ENCODE measurements at places on chromosomes 2 and 18.
A peak's percentile ranks its signal among the peaks of the same experiment; 100 is the strongest.

- DNase-seq: no peak
These were observed 111.7 kb downstream of the PIEZO2 start for GRCh38 chr18:11037533-11038240.

GRCh38 chr2:169670215-169670651, 24.0 kb downstream of the CFAP210 start:
- no peak for DNase-seq

GRCh38 chr18:32301976-32302743, 112.3 kb downstream of the MEP1B start:
- DNase-seq: no peak

DNA sequence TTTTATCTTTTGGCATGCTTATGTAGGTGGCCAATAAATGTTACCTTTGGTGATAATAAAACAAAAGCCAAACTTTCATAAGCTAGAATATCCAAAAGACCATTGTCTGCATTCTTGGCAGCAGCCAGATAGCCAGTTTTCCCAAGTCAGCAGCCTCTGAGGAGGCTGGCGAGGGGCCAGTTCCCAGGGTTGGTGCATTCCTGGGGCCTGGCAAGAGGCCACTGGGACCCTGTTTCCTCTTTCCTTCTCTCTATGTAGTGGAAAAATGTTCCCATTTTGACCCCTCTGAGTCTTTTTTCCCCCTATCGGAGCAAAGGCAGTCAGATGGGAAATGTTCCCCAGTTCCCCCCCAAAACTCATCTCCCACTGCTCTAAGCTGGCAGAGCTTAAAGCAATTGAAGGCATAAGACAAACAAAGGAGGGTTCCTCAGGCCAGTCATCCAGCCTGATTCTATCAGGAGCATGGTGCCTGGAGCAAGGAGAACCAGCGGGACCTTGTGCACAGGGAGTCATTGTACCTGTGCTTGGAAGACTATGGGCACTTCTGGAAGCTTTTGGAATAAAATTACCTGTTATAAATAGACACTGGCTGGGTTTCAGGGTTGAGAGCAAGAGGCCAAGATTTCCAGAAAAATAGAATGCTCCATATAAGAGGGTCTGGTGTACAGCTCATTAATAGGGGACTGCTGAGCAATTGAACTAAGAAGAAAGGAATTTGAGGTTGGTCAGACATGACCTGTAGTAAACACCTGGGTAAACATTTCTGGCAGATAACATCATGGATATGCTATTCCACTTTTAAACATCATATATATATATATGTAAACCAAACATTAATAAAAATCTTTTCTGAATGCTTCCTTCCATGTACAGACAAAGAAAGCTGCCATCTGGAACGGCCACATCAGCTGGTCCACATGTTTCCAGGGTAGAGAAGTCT, 63.4 kb downstream of the NCKAP5 start:
- no peak for DNase-seq

- DNase-seq: no peak
These were observed 9.9 kb upstream of the KLF11 start for GRCh38 chr2:10033251-10034006.

- peak; percentile 19 for DNase-seq
These were observed 69.5 kb upstream of the PSMD14 start for GRCh38 chr2:161238560-161239325.

DNA sequence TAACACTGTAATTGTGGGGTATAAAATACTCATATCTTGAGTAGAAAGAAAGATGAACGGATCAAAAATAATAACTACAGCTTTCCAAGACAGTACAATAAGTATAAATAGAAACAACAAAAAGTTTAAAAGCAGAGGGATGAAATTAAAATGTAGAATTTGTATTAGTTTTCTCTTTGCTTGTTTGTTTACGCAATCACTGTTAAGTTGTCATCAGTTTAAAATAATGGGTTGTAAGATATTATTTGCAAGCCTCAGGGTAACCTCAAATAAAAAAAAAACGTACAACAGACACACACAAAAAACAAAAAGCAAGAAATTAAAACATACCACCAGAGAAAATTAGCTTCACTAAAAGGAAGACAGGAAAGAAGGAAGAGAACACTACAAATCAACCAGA, 18.0 kb upstream of the ABCB11 start:
- no peak for DNase-seq

GRCh38 chr2:216911886-216912285, 52.0 kb upstream of the TNP1 start:
- no peak for DNase-seq

DNA sequence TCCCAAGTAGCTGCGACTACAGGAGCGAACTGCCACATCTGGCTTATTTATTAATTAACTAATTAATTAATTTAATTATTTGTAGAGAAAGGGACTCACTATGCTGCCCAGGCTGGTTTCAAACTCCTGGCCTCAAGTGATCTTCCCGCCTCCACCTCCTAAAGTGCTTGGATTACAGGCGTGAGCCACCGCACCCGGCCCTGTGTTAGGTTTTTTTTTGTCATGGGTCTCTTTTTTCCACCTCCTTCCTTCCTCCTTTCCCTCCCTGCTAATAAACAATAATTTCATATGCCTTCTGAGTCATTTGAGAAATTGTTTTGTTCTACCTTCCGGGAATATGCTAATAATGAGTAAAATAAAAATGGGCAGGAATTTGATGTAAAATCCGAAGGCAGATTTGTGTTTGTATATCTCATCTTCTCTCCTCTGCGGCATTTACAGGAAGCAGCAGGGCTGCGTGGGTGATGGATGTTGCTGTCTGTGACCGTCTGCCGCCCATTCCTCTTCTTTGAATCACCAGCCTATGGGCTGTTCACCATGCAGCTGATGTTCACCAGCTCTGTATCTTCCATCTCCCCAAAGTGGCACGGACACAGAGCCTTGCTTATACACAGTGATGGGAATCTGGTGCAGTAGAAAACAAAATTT, 89.9 kb downstream of the ACSL3 start:
- DNase-seq: no peak

GRCh38 chr2:104704496-104705245, 149.2 kb upstream of the POU3F3 start:
- DNase-seq: no peak

DNA sequence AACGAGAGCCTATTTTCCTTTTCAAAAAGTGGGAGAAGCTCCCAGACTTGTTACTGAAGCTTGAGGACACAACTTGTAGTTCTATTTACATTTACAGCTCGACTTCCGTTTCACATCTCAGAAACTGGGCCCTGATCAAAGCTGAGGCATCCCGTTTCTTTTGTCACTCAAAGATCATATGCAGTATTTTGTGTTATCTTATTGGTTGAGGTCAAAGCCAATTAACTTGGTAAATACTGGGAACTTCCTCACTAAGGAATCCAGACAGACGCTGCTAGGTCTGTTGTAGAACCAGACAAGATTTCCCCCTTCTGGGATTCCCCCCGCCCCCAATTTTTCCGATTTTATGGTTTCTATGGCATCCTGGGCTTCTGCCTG, 50.3 kb downstream of the TSN start:
- DNase-seq: no peak

DNA sequence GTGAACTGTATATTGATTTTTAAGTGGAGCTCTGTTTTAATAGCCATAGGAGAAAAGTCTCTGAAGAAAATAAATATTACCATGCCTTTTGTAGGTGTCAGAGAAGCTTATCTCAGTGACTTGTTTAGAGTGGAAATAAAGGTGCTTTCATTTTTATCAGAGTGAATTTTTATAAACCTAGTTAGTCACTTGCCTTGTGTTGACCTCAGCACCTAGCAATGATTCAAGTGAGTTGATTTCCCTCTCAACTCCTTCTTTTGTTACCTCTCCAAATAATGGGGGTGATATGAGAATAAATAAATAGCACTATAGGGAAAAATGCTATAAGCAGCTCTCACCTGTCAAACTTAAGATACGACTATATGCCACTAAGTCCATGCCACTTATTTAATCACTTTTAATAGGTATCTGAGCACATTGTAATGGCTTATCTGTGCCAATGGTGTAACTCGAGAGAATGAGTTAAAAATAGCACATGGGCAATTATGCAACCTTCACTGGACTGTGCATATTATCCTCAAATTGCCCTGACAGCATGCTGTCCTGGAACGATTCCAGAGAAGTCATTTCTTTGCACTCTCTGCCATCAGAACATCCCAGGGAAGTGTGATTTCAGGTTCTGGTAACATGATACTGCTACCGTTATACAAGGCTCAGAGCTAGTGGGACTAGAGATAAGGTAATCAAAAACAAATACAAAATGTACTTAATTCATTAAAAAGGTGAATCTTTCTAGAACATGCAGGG, 290.8 kb downstream of the CCDC85A start:
- no peak for DNase-seq

GRCh38 chr2:27537287-27537686, 40.6 kb downstream of the GCKR start:
- no peak for DNase-seq

DNA sequence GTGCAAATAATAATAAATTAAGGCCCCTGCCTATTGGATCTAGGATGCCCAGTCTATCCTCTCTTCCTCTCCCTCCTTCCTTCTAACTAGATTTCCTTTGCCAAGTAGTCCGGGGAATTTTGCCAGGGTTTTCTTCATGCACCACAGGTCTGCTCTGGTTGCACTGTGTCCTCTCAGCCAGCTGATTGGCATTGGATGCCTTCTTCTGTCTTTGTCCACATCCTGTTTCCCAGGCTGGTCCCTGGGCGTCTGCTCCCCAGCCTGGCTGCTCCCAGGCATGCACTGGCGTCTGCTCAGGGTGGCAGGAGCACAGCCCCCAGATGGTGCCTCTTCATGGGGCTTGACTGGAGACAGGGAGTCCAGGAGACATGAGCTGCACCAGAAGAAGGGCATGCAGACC, 66.4 kb downstream of the GALR1 start:
- no peak for DNase-seq

DNA sequence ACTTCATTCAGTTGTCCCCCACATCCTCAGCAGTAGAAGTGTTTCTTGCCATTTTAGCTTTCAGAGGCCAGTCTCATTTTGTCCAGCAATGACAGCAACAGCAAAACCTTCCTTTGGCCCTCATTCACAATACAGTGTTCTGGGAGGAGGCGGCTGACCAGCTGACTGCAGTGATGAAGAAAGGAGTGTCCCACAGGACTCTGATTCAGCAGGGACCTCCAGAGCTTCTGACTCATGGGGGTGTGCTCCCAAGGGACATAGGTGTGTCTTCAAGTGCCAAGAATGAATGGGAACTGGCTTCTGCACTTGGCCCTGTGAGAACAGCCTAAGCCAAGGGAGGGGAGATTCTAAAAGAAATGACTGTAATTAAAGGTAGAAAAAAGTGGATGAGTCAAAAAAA, 147.0 kb upstream of the PELI1 start:
- no peak for DNase-seq

GRCh38 chr2:96423828-96424227, 81.3 kb downstream of the NEURL3 start:
- no peak for DNase-seq

DNA sequence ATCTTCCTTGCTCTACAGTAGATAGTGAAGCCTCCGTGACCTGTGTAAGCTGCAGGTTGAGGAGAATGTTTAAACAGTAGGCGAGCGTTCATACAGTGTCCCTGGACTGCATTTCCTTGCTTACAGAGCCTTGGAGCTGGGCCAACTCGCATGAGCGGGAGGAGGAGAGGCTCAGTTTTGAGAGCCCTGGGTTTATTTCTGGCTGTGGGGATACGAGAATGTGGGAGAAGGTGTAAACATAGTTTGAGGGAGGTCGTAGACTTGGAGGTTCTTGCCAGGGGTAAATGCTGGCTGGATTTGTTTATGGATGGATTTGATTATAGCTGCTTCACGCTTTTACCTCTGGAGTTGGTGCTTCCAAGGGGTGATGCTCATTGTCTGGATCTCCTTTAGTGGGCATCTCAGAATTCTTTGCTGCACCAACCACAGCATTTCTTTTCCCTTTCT, 20.8 kb downstream of the CRIM1 start:
- peak; percentile 29 for DNase-seq

- no peak for DNase-seq
These were observed 4.7 kb upstream of the OSBPL1A start for GRCh38 chr18:24402209-24402785.

- no peak for DNase-seq
These were observed 114.3 kb downstream of the LCLAT1 start for GRCh38 chr2:30561349-30561748.

- DNase-seq: no peak
These were observed 91.5 kb upstream of the RGPD4 start for GRCh38 chr2:107735201-107735600.

DNA sequence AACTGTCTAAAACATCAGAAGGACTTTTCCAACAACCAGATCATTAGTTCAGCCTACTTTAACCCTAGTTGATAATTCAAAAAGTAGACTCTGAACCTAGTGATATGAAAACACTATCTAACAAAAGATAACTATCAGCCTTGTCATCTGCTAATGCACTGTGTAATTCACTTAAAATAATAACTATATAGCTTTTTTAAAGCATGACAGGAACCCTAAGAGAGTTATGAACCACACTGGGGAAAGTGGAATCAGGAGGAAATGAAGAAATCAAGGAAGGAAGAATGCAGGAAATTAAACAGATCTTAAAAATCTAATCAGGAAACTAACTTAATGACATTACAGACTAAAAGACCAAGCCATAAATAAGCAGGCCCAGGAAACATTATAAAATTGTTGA, 9.0 kb downstream of the B4GALT6 start:
- no peak for DNase-seq

DNA sequence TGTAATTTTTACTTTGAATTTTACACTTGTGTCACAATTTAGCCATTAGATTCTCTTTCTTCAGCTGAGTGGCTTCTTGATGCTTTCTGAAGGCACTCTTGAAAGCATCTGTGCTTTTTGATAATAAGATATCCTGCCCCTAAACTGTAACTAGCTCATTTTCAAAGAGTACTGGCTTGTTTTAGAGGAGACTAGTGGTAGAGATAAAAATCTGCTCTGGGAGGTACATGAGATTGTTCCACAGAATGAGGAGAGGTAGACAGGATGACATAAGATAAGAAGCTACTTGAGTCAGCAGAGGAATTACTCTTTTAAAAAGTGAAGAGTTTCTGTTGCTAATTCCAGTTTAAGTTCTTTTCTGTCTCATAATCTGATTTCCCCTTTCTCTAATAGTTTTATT, 10.6 kb downstream of the PLEKHB2 start:
- DNase-seq: no peak

DNA sequence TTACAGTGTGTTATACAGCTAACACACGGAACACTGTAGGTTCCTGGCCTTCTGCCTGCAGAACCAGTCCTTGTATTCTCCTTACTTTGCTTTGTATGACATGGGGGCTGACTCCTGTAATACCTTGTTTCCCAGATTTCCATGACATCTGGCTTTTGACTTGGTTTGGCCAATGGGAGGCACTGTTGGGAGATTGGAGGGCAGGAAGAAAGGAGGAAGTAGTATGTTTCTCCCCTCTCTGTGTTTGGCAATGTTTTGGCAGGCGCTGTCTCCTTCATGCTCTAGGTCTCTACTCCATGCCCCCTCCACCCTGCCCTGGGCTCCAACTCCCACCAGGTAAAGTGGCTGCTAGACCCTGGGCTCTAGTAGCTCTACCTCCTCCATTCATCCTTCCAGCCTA, 331.1 kb upstream of the SLC14A2 start:
- no peak for DNase-seq

Measured in skin of body (tissue), 3 donors.